T-cell (primary cell): ENCODE measurements at places on chromosomes 13 and 19.

GRCh38 chr19:3129112-3129511, 6.7 kb upstream of the GNA15 start:
- DNase-seq, result no peak

DNA sequence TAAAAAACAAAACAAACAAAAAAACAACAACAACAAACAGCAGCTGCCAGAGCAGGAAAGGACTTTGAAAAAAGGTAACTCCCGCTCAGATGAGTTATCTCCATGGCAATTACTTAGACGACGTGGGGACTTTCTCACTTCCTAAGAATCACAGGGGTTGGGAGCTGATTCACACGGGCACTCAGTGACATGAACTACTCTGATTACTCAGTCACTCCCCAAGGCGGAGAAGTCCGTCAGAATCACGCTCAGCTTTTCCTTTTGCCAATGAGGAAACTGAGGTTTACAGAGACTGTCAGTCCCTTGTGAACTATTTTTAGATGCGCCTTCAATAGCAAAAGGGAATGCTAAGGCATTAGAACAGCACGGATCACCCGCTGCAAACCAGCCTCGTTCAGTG, 32.3 kb upstream of the MATK start:
- DNase-seq, result no peak

- DNase-seq, result peak; percentile 43
Observed at GRCh38 chr13:24270639-24271141, 38.7 kb upstream of the C1QTNF9 start.

DNA sequence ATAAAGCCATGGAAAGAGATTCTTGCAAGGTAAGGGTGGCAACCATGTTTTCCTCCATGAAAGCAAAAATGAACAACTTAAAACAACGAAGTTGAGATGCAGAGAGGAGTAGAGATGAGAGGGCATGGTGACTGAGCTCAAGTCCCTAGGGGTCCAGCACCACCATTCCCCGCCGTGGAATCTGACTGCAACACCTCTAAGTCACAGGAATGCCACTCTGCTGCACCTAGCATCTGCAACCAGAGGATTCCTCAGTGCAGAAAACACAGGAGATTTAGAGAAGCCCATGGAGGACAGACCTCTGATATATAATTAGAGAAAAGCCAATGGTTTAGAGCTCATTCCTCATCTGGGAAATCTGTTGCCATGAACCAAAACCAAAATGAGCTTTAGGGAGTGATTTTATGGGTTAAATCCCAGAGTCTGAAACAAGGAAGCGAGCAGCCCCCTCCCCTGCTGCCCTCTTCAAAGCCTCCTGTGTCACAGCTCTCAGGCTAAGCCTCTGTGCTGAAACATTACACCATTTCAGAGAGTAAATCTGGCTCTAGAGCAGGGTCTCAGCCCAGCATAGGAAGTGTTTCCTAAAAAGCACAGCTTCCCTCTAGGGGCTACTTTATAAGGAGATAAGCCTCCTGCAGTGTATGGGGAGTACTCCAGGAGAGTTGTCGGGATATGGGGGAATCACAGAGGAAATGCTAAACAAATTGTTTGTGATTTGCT, 1043.6 kb downstream of the UQCRFS1 start:
- no peak for DNase-seq

GRCh38 chr19:38003438-38004185, 96.6 kb downstream of the SIPA1L3 start:
- no peak for DNase-seq

DNA sequence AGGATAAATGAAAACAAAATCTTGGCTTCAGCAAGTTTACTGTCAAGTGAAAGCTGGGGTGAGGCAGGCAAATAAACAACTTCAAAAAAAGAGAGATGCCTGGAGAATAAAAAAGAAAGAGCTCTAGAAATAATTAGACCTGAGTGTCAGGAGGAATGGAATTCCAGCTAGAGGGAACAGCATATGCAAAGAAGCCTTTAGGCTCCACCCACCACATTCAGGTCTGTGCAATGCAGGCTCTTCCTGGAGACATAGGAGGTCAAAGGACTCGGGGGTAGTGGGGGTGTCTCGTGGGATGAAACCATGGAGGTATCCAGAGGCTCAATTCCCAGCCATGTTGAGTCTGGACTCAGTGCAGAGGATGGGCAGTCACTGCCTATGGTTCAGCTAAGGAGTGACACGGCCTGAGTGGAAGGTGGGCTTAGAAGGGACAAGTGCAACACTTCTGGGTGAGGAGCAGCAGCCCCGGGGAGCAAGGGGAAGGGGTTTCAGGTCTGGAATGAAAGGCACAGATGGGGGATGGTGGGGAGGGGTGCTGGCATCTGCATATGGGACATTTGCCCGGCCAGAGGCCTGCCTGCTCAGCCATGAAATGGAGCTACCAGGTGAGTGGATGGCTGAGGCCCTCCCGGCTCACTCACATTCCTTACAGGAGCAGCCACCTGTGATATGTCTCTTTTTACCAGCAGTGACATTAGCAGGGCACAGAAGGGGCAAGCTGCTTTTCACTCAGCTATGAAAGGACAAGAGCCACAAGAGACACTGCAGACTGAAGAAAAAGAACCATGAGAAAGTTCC, 12.3 kb downstream of the LATS2 start:
- DNase-seq, result no peak
